ENCODE measurements at places on chromosomes 13 and 19. TPM values are rescaled to one million over a fixed set of nuclear protein-coding genes. Genes with fewer than 3 reads are reported as not detected.

The CD22 gene
- total RNA-seq, result 0.53 TPM

The PRR20A gene
- total RNA-seq, result not detected

The DACH1 gene
- total RNA-seq, result not detected

The CGB8 gene
- not detected for total RNA-seq

The VSTM2B gene
- total RNA-seq, result not detected

The LGALS4 gene
- 0.64 TPM for total RNA-seq

The KASH5 gene
- not detected for total RNA-seq

The FCER2 gene
- not detected for total RNA-seq

The ATP8A2 gene
- not detected for total RNA-seq

The TMPRSS9 gene
- total RNA-seq, result not detected

The AZU1 gene
- total RNA-seq, result not detected

The INSL3 gene
- not detected for total RNA-seq

The FPR3 gene
- total RNA-seq, result not detected

The PBX4 gene
- 0.53 TPM for total RNA-seq

The KLK4 gene
- not detected for total RNA-seq

The PRMT1 gene
- 295 TPM for total RNA-seq

The REEP6 gene
- 3.6 TPM for total RNA-seq

The UBE2M gene
- total RNA-seq, result 128 TPM

The EVI5L gene
- total RNA-seq, result 9.2 TPM

The ADGRL1 gene
- total RNA-seq, result 5.9 TPM

The ZGLP1 gene
- 0.26 TPM for total RNA-seq

The ZNF599 gene
- total RNA-seq, result 1.9 TPM

The SHISA2 gene
- 0.51 TPM for total RNA-seq

The ZIC5 gene
- not detected for total RNA-seq

The ZNF729 gene
- total RNA-seq, result not detected

The ATP12A gene
- 38.0 TPM for total RNA-seq

The CLDND2 gene
- total RNA-seq, result not detected

The WTIP gene
- 43.9 TPM for total RNA-seq

The NALCN gene
- total RNA-seq, result 0.26 TPM

The SLC25A41 gene
- not detected for total RNA-seq

The HPN gene
- total RNA-seq, result not detected

The ZNF550 gene
- total RNA-seq, result 9.7 TPM

The ZNF726 gene
- 3.2 TPM for total RNA-seq

The PGLYRP2 gene
- not detected for total RNA-seq

The SCGB2B2 gene
- under 0.01 TPM for total RNA-seq

The RHPN2 gene
- total RNA-seq, result 22.1 TPM

The GAS6 gene
- total RNA-seq, result 70.0 TPM

The TLE2 gene
- total RNA-seq, result 0.53 TPM

The MRPS12 gene
- total RNA-seq, result 56.5 TPM

The VPS36 gene
- total RNA-seq, result 25.5 TPM

The NPAS1 gene
- total RNA-seq, result 0.64 TPM

The ZNF737 gene
- total RNA-seq, result 6.1 TPM

The SHC2 gene
- total RNA-seq, result 0.51 TPM
